Natural killer cell treated with Interleukin-12 subunit alpha and Interleukin-12 subunit beta and Interleukin-15 and Interleukin-18, amount 100 ng/mL, for 72 hours (primary cell): ENCODE measurements at places on chromosomes 5 and 9. TPM values are rescaled to one million over a fixed set of nuclear protein-coding genes. Genes with fewer than 3 reads are reported as not detected.

Gene LECT2
- not detected for total RNA-seq

Gene NOXA1
- 0.62 TPM for total RNA-seq

Gene ANKRD18A
- not detected for total RNA-seq

Gene RETREG1
- 0.50 TPM for total RNA-seq

Gene NPDC1
- total RNA-seq, result 11.2 TPM

Gene PTRH1
- total RNA-seq, result 12.8 TPM

Gene SEMA4D
- 237 TPM for total RNA-seq

Gene ARHGEF37
- 0.67 TPM for total RNA-seq

DNA sequence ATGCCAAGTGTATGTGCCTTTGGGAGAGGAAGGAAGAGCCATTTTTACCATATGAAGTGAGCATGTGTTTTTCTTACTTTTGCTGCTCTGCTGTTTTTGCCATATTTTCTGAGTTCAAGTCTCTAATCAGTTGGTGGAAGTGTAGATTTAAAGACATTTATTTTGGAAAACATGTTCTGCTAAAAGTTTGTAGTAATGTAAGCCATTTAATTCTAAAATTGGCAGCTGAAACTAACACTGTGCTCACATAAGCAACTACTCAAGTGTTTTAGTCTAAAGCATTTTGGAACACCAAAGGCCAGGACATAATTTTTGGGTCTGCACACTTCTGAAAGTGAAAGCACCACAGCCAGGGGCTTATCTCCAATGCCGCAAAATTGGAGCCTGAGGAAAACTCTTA, 363.4 kb upstream of the ZNF608 start:
- H3K27ac ChIP-seq, result no peak overlapping the region
- H3K4me1 ChIP-seq, result no peaks in the 10 kb centered on the region
- no peak overlapping the region for H3K4me3 ChIP-seq
- H3K27me3 ChIP-seq, result no peaks in the 10 kb centered on the region
- no peak for DNase-seq

DNA sequence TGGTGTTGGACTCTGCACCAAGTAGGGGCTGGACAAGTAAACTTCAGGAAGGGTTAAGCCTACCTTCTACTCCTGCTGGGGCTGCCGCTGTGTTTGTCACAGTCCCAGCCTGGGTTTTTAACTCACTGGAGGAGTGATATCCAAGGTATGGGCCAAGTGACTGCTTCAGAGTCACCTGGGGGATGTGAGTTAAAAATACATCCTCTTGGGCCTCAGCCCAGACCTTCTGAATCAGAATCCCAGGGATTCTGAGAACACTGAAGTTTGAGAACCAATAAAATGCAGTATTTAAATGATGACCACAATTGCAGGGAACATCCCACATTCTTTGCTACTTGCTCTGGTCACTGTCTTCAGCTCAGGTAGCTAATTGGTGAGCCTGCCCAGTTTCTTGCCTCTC, 95.1 kb upstream of the DNAH5 start:
- no peak overlapping the region for H3K27ac ChIP-seq
- H3K36me3 ChIP-seq, result no peaks in the 10 kb centered on the region
- no peak overlapping the region for H3K4me3 ChIP-seq
- H3K4me1 ChIP-seq, result peaks cover 5% of the 10 kb centered on the region
- DNase-seq, result no peak

DNA sequence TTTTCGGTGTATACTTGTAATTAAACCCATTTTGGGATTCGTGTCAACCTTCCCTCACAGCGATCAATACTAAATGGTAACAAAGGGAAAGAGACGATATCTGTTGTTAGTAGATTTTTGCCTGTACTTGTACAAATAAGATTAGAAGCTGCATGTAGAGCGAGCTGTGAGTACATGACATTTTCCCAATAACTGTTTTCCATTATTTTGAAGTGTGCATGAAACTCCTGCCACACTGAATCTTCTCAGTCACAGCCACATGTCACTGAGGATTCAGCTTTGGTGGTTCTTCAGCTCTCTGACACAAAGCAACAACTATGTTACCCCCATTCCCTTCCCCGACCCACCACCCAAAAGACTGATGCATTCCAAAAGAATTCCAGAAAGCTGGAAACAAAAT, 685.6 kb downstream of the EFNA5 start:
- H3K27ac ChIP-seq, result no peak overlapping the region
- peaks cover 29% of the 10 kb centered on the region for H3K27me3 ChIP-seq
- DNase-seq, result no peak
- no peaks in the 10 kb centered on the region for H3K36me3 ChIP-seq
- H3K4me1 ChIP-seq, result no peaks in the 10 kb centered on the region

GRCh38 chr5:179223528-179223927, 121.7 kb downstream of the ADAMTS2 start:
- H3K27me3 ChIP-seq, result no peaks in the 10 kb centered on the region
- no peak for DNase-seq
- H3K27ac ChIP-seq, result no peak overlapping the region

GRCh38 chr5:41973887-41974286, 48.8 kb downstream of the FBXO4 start:
- no peaks in the 10 kb centered on the region for H3K36me3 ChIP-seq
- H3K27ac ChIP-seq, result no peak overlapping the region
- H3K27me3 ChIP-seq, result peaks cover 7% of the 10 kb centered on the region
- H3K4me1 ChIP-seq, result no peaks in the 10 kb centered on the region

- H3K36me3 ChIP-seq, result peaks cover under 1% of the 10 kb centered on the region
- H3K4me1 ChIP-seq, result peaks cover 10% of the 10 kb centered on the region
- H3K27ac ChIP-seq, result no peak overlapping the region
- H3K4me3 ChIP-seq, result no peak overlapping the region
- DNase-seq, result no peak
Measured at GRCh38 chr9:96691326-96691725, 36.2 kb upstream of the PRXL2C start.

GRCh38 chr5:14417792-14418765, 163.5 kb upstream of the OTULINL start:
- H3K4me3 ChIP-seq, result no peak overlapping the region
- H3K4me1 ChIP-seq, result peaks cover 48% of the 10 kb centered on the region
- H3K27ac ChIP-seq, result no peak overlapping the region
